ENCODE measurements at places on chromosomes 12 and 14. TPM values are rescaled to one million over a fixed set of nuclear protein-coding genes. Genes with fewer than 3 reads are reported as not detected.

The KCNH3 gene
- 2.5 TPM for total RNA-seq

The TMEM229B gene
- total RNA-seq: 3.2 TPM

The ATP5MC2 gene
- 342 TPM for total RNA-seq

The GPR84 gene
- total RNA-seq: 0.16 TPM

The RDH12 gene
- total RNA-seq: not detected

The SLC10A1 gene
- total RNA-seq: not detected

The ITGB7 gene
- 339 TPM for total RNA-seq

The TDRD9 gene
- 0.44 TPM for total RNA-seq

Measured in CD8-positive, alpha-beta memory T cell (primary cell).